Substantia nigra (tissue), 51 donors: ENCODE measurements at places on chromosomes 16 and 17.
A peak's percentile ranks its signal among the peaks of the same experiment; 100 is the strongest.

DNA sequence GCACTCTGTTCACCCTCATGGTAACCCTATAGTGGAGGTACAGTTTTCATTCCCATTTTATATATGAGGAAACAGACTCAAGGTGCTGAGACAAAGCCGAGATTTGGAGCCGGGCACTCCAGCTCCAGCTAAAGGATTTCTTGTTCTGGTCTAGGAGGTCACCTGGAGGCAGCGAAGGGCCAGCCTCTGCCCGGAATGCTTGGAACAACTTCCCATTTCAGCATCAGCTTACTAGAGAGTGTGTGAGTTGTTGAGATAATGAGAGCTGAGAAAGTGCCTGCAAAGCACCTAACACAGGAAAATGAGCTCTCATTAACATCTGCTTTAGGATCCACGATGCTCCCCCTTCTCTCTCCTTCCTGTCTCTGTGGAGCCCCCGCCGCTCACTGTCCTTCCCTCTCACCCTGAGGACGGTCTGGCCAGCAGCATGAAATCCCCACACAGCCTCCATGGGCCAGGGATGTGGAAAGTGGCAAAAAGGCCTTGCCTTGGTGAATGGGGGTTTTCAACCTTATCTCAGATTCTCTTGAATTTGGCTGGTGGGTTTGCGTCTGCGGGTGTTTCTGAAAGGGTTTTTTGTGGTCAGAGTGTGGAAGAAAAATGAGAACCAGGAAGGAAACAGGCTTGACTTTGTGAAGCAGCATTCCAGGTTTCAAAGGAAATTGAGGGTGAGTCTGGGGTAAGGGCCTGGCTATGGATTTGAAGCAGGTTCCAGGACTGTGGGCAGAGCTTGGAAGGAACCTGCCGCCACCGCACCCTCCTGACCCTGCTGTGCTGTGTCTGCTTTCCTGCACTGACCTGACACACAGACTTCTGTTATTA is 178.7 kb downstream of the FOXL1 start:
- no peak for DNase-seq

DNA sequence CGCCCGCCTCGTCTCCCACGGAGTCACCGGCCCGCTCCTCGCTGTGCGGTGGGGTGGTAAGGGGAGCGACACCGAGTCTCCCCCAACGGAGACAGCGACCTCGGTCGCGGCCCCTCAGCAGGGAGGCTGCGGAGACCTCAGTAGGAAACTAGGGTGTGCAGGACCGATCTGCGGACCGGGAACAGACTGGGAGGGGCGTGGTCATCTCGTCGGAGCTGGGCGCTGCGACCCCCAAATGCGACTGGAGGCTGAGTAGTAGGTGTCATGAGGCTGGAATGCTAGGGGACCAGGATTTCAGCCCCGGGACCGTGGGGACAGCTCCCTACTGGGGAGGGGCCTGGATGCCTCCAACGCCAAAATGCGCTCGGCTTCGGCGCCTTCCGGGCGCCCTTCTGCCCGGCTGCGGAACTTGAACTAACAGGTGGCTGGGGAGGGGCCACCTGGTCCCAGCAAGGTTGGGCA is 1.3 kb downstream of the CACNG4 start:
- no peak for DNase-seq

- DNase-seq = no peak
Measured at GRCh38 chr16:87138316-87138715, 178.9 kb downstream of the C16orf95 start.

- no peak for DNase-seq
Measured at GRCh38 chr17:17757956-17758845, 76.9 kb downstream of the RAI1 start.

GRCh38 chr17:51640108-51640622 is 379.8 kb downstream of the UTP18 start:
- no peak for DNase-seq

DNA sequence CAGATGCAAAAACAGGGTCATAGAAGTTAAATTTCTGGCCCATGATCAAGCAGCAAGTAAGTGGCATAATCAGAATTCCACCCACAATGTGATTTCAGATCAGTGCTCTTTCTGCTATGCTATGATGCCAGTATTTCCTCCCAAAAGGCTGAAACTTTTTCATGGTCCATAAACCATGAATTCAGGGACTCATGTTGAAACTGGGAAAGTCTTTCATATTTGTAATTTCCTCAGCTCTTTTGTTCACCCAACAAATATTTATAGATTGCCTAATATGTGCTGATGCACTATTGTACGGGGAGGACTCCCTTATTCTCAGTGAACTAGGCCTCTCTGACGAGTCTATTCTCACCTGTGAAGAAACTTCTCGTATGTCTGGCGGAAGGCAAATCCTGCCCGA is 156.3 kb downstream of the MYO1D start:
- no peak for DNase-seq

DNA sequence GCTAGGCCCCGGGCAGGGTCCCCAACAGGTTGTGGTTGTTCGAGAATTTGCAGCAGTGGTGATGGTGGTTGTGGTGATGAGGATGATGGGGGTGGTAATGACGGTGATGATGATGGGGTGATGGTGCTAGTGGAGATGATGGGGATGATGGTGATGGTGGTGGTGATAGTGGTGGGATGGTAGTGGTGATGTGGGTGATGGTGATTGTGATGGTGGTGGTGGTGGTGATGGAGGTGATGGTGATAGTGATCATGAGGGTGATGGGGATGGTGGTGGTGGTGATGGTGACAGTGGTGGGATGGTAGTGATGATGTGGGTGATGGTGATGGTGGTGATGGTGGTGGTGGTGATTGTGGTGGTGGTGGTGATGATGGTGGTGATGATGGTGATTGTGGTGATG is 343.3 kb downstream of the SEC14L1 start:
- DNase-seq = no peak

DNA sequence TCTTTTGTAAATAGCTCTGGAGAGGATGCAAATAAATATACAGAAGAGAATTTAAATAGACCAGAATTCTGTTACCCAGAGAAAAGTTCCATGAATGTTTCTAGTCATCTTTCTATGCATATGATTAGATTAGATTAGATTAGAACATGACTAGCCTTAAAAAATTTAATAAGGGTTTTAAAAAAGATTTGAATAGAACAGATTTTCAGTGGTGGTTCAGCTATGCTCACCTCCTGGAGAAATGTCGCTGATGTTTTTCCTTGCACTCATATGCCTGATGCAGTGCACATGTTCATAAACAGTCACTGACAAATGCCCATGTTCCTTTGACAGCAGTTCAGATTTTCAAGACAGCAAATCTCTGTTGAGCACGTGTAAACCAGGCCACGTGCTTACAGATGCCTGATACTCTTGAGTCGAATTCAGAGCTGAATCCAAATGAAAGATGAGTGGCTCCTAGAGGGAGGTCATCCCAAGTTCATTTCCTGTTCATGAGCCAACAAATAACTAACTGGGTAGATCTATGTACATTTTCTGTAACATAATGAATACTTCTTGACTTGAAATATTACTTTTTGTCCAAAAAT is 19.9 kb upstream of the RAB11FIP4 start:
- DNase-seq = no peak

DNA sequence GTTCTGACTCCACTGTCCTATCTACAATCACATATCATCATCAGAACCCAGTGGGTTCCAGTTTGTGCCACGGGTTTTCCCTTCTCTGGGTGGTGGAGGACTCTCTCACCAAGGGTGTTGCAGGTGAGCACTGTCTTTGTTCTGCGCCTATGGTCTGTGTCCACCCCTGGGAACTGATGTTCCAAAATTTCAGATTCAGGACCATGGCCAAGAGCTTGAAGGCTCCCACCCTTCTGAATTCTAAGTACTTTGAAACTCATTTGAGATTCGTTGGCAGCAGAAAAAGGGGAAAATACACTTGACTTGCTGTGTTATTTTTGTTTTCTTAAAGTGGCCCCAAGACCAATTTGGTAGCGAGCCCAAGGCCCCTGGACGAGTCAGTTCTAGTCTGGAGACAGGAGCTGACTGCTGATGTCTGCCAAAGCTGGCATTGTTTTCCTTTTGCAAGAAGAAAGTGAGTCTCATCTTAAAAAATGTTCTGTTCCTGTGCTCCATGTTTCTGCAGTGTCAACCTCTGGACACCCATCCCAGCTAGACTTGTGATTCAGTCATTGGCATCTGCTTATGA is 310.9 kb downstream of the HAPSTR1 start:
- DNase-seq = no peak

DNA sequence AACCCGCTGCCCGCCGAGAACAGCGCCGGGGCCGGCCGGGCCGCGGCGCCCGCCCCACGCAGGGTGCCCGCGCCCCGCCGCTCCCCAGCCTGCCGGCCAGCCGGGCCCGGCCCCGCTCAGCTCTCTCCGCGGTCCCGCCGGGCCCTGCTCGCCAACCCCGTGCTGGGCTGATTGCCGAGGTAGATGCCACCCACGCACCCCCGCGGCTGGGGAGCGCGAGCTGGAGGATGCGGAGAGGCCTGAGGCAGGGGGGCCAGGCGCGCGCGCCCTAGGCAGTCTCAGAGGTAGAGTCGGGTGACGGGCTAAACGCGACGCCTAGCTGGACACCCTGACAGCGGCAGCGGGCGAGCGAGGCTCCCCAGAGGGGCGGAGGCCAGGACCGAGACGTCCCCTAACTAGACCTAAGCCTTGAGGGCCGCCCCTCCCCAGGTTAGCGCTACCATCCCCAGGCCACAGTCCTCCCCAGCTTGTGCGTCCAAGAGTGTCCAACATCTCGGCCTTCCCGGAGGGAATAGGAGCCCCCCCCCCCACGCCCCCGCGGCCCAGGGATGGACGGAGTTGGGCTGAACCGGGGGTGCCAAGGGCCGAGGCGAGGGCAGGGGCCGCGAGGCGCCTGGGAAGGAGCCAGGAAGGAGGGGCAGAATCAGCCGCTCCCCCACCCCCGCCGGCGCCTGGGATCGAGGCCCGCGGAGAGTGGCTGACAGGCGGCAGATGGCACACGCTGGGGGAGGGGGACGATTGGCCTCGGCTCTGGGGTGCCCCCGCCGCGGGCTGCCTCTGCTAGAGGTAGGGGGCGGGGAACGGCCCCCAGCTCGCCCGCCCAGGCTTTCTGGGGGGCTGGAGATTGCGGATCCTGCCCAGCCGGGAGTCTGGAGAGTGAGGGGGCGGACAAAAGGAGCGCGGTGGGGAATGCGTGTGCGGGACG is 2.5 kb upstream of the ZNF423 start:
- DNase-seq = no peak

- DNase-seq = no peak
Measured at GRCh38 chr16:56985288-56985961, 3.9 kb upstream of the NLRC5 start.

GRCh38 chr16:71297341-71297634 is 8.1 kb upstream of the CMTR2 start:
- no peak for DNase-seq

GRCh38 chr16:30040221-30040620 is 9.2 kb upstream of the TLCD3B start:
- no peak for DNase-seq

GRCh38 chr16:50467943-50468748 is 80.0 kb upstream of the NKD1 start:
- DNase-seq = peak; percentile 53

- no peak for DNase-seq
Measured at GRCh38 chr17:80463784-80464400, 12.5 kb downstream of the NPTX1 start.

DNA sequence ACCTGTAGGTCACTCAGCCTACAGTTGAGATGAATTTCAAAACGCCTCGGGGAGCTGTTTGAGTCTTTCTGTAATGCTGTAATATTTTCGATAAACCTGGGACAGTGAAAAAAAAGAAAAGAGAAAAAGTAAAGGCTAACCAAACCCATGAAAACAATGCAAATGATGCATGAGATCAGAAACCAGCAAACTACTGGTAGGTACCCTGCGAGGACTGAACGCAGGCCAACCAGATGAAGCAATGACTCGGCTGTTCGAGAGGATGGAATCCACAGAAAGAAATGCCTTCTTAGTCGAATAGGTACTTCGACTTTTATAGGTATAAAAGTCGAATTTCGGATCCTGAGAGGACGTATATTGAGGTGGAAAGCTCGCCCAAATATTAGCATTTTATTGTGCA is 509 bp upstream of the ATAD5 start:
- DNase-seq = no peak

DNA sequence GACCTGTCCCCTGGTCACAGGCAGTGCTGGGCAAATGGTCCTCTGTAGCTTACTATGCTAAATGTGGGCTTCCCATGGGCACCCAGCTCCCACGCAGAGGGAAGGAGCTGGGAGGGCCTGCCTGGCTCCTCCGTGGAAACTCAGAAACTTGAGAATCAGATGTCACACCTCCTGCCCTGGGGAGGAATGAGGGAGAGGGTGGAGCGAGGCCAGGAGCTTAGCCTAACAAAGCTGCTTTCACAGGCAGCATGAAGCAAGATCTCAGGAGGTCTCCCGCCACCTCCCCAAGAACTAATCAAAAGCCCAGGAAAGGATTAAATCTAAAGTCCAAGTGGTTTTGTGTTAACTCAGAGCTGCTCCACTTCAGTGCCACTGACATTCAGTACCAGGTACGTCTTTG is 33.6 kb upstream of the XYLT2 start:
- DNase-seq = no peak
